ENCODE measurements at places on chromosomes 6 and 20.
A peak's percentile ranks its signal among the peaks of the same experiment; 100 is the strongest.

GRCh38 chr6:53066077-53066417, 843 bp downstream of the FBXO9 start:
- DNase-seq = no peak

DNA sequence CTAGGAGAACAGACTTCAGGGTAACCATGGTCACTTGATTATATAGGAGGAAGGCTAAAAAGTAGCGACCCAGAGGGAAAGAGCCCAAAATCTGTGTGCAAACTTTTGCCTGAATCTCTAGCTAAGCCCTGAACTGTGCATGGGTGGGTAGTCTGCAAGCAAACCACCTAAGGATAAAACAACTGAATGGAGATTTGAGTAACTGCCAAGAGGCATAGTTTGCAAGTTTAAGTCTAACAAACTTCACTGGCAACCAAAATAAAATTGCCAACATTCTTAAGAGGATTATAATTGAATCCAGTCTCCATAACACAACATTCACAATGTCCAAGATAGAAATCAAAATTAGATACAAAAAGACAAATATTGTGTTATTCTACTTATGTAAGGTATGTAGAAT, 192.0 kb upstream of the PLN start:
- no peak for DNase-seq

- DNase-seq = no peak
These were observed 29.0 kb downstream of the CDK19 start for GRCh38 chr6:110786271-110786670.

- DNase-seq = no peak
These were observed 689.5 kb downstream of the PHF3 start for GRCh38 chr6:64325093-64325492.

DNA sequence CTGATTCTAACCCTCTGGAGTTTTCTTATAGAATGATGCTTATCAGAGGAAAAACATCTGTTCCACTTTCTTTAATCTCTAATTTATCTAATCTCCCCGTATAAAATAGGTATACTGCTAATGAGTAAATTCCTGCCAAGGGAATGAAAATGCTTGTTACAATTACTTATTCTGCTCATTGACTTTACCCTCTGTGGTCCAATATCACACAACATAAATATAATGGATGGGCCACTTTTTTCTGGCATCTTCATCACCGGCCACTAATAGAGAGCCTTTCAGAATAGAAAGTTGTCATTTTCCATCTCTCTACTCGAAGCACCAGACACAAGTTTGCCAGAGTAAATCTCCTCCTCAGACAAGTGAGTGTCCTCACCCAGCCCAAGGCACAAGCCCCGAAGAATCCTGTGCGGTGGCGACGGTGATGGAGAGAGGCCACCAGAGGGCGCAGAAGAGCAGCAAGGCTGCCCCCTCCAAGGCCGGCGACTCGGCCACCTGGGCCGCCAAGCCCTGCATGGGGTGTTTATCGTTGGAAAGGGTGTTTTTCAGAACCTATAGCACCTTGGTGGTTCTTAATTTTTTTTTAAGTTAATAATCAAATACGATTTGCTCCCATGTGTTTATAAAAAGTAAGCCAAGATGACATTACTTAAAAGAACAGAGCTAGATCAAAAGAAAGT, 212.9 kb upstream of the ARID1B start:
- peak; percentile 20 for DNase-seq
